Neuronal stem cell (in vitro differentiated cells): ENCODE measurements at places on chromosomes 2 and 18.

DNA sequence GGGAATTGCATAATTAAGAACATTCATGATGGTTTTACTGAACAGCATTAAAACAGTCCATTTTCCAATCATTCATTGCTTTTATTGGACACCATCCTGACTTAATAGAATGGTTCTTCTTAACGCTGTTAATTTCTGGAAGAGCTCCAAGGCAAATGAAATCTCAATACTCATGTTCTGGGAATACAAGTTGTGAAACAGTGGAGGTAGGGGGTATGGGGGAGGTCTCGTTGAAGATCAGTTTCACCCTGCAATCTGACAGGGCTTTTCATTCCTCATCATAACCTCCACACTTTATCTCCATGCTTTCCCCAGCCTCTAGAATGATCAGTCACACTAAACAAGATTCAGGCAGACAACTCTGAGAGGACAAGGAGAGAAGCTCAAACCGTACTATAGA, 113.6 kb downstream of the ETAA1 start:
- no peak for DNase-seq

DNA sequence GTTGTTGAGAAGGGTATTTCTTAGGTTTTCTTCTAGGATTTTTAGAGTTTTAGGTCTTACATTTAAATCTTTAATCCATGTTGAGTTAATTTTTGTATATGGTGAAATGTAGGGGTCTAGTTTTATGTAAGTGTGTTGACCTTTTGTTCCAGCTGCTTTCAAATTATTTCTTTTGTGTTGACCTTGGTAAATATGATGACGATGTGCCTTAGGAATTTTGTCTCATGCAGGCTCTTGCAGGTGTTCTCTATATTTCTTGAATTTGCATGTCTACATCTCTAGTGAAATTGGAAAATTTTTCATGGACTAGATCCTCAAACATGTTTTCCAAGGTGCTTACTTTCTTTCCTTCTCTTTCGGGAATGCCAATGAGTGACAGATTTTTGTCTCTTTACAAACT, 1609.3 kb upstream of the ZEB2 start:
- DNase-seq: no peak

DNA sequence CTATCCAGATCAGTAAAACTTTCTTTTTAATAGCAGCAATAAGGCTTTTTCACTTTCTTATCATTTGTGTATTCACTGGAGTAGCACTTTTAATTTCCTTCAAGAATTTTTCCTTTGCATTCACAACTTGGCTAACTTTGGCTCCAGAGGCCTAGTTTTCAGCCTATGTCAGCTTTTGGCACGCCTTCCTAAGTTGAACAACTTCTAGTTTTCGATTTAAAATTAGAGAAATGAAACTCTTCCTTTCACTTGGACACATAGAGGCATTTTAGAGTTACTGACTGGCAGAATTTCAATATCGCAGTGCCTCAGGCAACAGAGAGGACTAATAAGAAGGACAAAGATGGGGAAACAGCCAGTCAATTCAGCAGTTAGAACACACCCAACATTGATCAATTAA, 577.4 kb downstream of the DSC3 start:
- no peak for DNase-seq

DNA sequence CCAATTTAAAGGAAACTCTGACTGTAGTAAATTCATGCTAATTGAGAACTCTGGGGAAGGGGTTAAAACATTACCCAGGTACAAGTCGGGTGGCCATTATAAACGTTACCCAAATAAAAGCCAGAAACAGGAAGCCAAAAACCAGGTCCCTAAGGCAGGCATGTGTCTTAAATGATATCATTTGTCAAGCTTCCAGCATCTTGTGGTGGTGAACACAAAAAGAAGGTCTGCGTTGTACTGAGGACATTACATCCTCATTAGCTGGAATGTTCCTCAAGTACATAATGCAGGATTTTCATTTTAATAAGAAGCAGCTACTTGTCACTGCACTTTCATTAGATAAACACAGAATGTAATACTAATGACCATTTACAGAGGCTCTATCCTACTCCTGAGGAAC, 10.9 kb downstream of the PTGR3 start:
- DNase-seq: no peak

DNA sequence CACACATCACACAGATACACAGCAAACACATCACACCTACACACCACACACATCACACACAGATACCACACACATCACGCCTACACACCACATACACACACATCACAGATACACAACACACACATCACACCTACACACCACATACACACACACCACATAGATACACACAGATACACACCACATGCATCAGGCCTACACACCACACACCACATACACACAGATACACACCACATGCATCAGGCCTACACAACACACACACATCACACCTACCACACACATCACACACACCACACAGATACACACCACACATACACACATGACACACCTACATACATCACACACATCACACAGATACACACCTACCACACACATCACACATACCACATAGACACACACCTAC, 158.8 kb downstream of the NDUFA10 start:
- DNase-seq: no peak

DNA sequence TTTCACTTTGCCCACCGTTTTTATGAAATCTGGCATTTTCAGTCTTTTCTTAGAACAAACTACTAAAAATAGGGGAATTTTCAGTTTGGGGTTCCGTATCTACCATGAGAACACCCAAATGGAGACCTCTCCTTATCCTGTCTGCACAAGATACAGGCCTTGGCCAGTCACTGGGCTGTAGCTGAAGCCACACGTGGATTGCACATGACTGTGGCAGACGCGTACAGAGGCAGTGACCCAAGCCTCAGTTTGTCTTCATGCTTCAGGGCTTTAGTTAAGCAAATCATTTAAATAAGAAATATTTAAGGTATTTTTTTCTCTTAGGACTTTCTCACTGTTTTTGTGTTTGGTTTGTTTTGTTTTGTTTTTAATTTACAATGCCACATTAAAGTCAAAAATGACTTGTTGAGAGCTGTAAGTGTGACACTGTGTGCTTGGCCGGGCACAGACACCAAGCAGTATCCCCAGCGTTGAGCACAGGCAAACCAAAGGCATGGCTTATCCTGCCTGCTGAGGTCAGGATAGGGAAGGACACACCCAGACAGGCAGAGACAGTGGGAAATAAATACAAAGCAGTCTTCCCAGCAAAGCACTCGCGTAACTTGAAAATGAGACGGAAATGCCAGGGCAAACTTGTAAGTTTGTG, 53.3 kb downstream of the TRAPPC12 start:
- DNase-seq: no peak

- no peak for DNase-seq
Measured at GRCh38 chr2:30781451-30781850, 25.8 kb downstream of the CAPN13 start.

- DNase-seq: no peak
Measured at GRCh38 chr18:8780227-8780626, 74.9 kb downstream of the MTCL1 start.

DNA sequence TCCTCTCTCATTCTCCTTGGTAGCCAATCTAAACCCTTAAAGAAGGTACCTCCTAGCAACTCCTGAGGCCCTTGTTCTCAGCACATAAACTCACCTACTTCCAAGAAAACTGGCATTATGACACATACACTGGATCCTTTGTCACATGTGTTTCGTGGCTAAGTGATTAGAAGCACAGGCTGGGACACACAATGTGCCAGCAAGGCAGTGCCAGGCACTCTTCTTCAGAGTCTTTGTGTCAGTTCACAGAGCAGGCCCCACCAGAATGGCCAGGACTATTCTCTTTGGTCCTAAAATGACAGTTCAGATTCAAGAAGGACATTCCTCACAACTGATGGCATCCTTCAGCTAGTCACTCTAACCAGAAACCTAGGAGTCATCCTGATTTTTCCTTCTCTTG, 40.3 kb downstream of the SMC6 start:
- no peak for DNase-seq

GRCh38 chr18:73840319-73840945, 307.2 kb downstream of the FBXO15 start:
- no peak for DNase-seq

DNA sequence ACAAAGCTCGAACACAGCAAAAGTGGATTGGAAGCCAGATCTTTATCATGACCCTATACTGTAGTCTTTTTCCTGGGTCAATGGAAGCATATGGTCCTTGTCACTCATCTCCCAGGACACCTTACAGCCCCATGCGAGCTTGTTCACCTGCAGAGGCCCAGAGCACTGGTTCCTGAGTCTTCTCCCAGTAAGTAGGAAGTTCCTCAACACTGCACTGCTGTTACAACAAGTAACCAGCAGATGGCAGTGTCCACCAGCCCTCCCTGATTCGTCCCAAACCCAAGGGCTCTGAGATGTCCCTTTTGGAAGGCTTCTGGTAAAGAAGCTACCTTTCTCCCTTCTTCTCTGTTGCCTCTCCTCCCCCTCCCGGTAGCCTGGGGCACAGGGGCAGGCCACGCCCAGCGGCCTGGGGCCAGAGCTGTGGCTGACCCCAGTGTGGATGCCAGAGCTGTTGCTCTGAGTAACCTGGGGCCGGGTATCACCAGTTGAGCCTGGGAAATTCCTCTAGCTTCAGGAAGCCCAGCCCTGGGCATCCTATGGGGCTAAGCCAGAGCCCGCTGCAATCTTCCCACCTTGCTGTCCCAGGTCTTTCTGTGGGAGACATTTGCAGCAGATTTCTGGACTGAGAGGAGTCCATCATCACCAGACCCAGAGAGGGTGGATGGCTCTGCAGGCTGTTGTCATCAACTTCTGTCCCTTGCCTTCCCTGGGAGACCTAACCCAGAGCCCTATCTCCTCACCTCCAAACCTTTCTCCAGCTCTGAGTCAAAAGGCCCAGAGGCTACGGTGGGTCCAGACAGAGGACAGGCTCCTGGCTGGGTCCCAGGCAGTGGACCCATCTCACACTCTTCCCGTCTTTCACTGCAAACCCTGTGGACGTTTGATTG, 5.3 kb upstream of the GDF7 start:
- DNase-seq: peak; percentile 75

DNA sequence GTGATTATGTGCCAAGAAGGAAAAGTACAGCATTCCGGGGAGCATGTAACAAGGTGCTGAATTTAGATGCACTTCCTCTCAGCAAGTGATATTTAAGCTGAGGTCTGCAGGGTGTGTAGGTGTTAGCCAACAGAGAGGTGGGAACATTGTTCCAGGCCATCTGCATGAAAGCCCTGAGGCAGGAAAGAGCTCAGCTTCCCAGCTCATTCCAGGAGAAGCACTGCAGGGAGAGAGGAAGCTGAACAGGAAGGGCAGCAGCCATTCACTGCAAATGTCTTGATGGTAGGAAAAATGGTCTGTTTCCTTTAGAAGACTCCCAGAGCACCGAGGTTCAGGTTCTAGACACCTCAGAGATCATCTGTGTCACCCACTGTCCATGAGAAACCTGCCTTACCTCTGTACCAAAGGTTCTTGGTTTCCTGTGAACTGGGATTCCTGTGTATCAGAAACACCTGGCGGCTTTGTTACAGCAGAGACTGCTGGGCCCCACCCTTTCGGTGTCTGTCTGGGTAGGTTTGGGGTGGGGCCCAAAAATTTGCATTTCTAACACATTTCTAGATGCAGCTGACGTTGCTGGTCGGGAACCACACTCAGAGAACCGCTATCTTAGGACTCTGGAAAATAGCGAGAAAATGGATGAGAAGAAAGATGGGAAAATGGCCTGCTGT, 84.0 kb downstream of the RTN4 start:
- DNase-seq: no peak

DNA sequence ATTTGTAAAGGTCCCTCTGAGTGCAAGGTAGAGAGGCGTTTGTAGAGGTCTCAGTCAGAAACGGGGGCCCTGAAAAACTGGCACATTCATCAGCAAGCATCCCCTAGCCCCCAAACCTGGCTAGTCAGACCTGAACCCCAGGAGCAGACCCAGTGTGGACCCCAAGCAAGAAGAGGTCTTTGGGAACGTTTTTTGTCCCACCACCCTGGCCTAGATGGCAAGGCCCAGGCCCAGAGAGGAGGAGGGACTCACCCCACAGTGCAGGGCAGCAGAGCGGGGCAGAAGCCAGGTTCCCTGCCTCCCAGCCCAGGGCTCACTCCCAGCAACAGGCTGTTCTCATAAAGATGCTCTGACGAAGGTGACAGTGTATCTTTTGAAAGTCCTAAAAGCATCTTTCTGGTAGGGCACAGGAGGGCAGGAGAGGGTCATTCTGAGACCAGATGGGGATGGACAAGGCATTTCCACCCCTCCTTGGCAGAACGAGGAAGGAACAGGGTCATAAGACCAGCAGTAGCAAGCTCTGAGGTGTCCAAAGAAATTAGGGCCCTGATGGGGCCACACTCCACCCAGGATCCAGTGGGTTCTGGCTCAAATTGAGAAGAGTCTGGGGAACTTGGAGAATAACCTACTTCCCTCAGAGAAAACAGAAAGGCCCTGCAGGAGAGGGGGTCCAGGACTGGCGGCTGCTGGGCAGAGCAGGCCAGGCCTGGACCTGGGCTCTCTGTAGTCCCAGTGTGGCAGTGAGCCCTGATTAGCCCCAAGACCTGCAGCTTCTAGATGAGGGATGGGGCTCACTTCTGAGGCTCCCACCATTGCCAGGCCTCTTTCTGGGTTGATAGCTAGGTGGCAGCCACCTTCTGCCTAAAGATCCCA, 18.2 kb downstream of the ADRA2B start:
- no peak for DNase-seq

- DNase-seq: no peak
Measured at GRCh38 chr18:8045160-8045883, 478.2 kb downstream of the PTPRM start.

GRCh38 chr2:68363721-68364120, 1.4 kb upstream of the PLEK start:
- DNase-seq: no peak

GRCh38 chr18:73739098-73739497, 408.5 kb downstream of the FBXO15 start:
- DNase-seq: no peak

GRCh38 chr2:176856683-176857082, 355.9 kb upstream of the HNRNPA3 start:
- DNase-seq: no peak

GRCh38 chr2:5203134-5203755, 488.9 kb upstream of the SOX11 start:
- no peak for DNase-seq

- DNase-seq: no peak
Measured at GRCh38 chr2:46798041-46798440, 117.6 kb downstream of the MCFD2 start.
